ENCODE measurements at places on chromosomes 6 and 20. TPM values are rescaled to one million over a fixed set of nuclear protein-coding genes. Genes with fewer than 3 reads are reported as not detected.
A peak's percentile ranks its signal among the peaks of the same experiment; 100 is the strongest.

DNA sequence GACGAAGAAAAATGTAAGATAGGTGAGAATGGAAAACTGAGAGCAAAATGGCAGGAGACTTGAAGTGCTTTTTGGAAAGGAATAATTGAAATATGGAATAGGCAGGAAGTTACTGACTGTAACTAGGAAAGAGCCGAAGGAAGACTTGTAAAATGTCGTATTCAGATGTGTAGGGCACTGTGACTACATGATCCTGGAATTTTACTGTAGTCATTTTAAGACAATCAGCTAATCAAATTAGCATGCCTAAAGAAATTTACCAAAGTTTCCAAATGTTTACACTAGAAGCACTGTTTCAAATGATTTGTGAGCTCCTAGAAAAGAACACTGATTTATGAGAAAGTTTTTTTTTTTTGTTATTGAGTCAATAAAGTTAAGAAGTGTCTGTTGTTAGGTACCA, 21.2 kb upstream of the ADIG start:
- H3K4me3 ChIP-seq = no peak overlapping the region
- H3K27me3 ChIP-seq = no peaks in the 10 kb centered on the region
- no peak for DNase-seq
- H3K36me3 ChIP-seq = no peaks in the 10 kb centered on the region
- H3K27ac ChIP-seq = no peak overlapping the region

The TRIM27 gene
- 25.0 TPM for total RNA-seq

The TMEM217 gene
- 1.4 TPM for total RNA-seq

The THBD gene
- 75.6 TPM for total RNA-seq

GRCh38 chr6:46909371-46909770, 12.4 kb downstream of the ADGRF5 start:
- H3K27me3 ChIP-seq = no peaks in the 10 kb centered on the region
- peak overlapping the region; percentile 1 for H3K27ac ChIP-seq
- no peaks in the 10 kb centered on the region for H3K4me1 ChIP-seq
- no peaks in the 10 kb centered on the region for H3K36me3 ChIP-seq
- DNase-seq = no peak
- no peak overlapping the region for H3K4me3 ChIP-seq

GRCh38 chr20:10357061-10357708, 76.8 kb downstream of the MKKS start:
- no peaks in the 10 kb centered on the region for H3K4me1 ChIP-seq
- H3K27ac ChIP-seq = no peak overlapping the region
- no peak for DNase-seq
- no peak overlapping the region for H3K4me3 ChIP-seq
